ENCODE measurements at places on chromosomes 4 and X.
A peak's percentile ranks its signal among the peaks of the same experiment; 100 is the strongest.

DNA sequence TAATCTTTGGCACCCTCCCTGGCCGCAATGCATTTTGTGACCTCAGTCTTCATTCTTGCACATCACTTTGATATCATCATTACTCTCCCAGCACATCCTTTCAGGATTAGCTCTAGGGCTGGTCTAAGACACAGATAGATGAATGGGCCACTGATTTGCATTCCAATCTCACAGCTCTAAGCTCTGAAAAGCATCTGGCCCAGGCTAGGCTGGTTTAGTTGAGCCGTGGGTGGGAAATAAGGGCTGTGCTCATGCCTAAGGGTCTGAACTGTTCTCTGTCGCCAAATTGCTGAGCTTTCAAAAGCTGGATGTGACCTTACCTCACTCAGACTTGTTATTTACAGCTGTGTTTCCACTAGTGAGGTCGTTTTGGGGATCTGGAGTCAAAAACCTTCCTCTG lies 30.0 kb upstream of the SLC9A7 start:
- DNase-seq, result no peak

DNA sequence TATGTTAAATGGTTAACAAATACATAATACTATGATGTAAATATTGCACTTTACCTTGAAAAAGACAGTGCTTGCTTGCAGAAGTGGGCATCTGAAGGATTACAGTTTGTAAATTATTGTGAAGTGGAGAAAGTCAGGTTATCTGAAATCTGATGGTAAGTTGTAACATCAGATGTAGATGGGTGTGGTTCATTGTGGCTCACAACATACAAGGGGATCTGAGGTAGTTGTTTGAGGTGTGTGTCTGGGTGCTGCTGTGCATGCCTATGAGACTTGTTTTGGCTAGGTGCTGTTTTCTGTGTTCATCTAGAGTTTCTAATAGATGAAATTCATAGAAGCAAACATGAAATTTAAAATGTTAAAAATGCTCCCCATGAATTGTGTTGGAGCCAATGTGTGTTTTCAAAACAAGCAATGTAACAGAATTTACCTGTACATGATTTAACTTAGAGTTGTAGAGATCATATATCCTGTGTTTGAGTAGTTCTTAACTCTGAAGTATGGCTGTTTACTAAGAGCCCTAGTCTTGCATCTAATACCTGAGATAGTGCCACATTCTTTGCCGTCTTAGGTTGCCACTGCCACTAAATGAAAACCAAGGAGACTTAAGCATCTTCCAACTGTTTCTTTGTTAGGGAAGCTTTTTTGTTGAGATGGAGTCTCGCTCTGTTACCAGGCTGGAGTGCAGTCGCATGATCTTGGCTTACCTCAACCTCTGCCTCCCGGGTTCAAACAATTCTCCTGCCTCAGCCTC lies 11.9 kb upstream of the NDUFC1 start:
- no peak for DNase-seq

GRCh38 chr4:94454405-94454804 lies 2.7 kb downstream of the PDLIM5 start:
- no peak for DNase-seq

DNA sequence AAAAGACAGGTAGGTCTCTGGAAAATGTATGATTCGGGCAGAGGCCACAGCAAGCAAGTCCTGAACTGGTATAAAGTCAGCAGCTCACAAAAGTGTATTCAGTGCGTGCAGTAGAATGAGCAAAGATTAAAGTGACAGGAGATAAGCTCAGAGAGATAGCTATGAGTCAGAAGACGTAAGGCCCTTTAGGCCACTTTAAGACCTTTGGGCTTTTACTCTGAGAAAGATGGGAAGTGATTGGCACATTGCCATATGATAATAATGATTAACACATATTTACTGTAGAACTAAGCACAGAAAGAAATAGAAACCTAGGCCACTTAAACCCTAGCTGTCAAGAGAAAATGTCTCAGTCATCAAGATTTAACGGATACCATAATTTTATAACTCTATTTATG lies 51.7 kb downstream of the TBCK start:
- DNase-seq, result no peak

GRCh38 chrX:150211988-150212387 lies 151.1 kb upstream of the MAMLD1 start:
- DNase-seq, result no peak

- DNase-seq, result no peak
Measured at GRCh38 chrX:140933016-140933415, 69.4 kb upstream of the SPANXB1 start.

- DNase-seq, result no peak
Measured at GRCh38 chr4:97589481-97590196, 553.6 kb downstream of the STPG2 start.

- no peak for DNase-seq
Measured at GRCh38 chr4:181991369-181992108, 251.7 kb upstream of the TENM3 start.

DNA sequence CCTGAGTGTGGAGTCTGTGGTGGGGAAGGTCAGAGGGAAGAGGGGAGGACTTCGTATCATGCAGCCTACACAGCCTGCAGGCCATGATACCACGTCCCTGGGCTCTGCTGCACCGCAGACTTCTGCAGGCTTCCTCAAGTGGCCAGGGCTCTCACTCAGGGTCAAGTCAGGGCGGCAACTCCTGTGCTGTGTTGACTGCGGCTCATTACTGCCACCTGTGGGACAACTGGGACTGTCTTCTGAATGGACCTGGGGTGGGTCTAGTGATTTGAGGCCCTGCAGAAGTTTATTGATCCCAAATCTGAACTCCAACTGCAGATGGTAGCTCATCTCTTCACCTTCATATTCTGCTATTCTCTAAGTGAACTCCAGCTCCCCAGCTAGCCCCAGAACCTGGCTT lies 167.1 kb downstream of the NSUN7 start:
- DNase-seq, result no peak

- no peak for DNase-seq
Measured at GRCh38 chr4:38930707-38931106, 63.1 kb downstream of the FAM114A1 start.

GRCh38 chrX:46712764-46713163 lies 46.2 kb downstream of the SLC9A7 start:
- no peak for DNase-seq

DNA sequence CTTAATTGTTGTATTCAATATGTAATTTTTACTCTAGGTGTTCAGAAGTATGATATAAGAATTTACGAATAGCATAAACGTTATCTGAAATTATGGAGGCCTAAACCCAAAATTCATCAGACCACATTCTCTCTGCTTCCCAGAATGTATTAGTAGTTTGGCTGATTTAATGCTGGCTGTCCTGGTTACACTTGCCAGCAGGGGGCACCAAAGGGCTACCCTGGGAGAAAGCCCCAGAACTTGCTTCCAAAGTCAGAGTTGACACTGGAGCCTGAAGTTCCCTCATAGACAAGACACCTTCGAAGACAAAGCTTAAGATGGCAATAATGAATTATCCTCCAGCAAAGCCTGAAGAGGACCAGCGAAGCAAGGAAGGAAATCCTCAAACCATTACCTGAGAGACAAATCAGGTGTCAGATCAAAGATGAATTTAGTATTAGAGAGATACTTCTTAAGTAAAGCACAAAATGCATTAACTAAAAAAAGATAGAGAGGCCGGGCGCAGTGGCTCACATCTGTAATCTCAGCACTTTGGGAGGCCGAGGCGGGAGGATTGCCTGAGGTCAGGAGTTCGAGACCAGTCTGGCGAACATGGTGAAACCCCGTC lies 11.3 kb upstream of the ANOS1 start:
- DNase-seq, result peak; percentile 27

GRCh38 chr4:3228881-3229280 lies 20.1 kb upstream of the MSANTD1 start:
- DNase-seq, result no peak

GRCh38 chr4:67886281-67886680 lies 2.5 kb upstream of the TMPRSS11D start:
- no peak for DNase-seq

GRCh38 chr4:8155660-8156421 lies 2.8 kb downstream of the ABLIM2 start:
- no peak for DNase-seq

GRCh38 chr4:65917486-65917885 lies 247.2 kb upstream of the EPHA5 start:
- no peak for DNase-seq

DNA sequence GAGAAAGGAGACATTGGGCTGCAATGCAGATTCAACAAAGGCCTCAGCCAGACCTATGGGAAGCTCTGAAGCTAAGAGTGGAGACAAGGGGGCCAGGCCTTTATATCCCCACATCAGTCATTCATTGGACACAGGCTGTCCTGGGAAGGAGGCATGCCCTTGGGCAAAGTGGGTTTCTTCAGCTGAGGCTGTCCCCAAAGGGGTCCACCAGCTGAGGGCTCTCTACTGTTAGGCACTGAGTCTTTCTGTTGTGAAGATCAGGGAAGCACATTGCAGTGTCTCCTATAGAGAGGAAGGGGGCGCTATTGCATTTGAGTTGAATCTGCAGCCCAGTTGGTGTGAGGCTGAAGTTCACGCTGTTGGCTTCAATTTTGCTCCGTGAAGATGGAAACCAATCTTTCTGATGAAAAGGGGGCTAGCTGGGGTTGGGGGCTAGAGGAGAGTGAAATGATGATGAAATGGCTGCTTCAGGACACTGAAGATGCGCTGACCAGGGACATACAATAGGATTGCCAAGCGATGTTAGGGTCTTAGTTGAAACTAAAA lies 48.0 kb downstream of the SLC25A5 start:
- DNase-seq, result peak; percentile 4

- DNase-seq, result no peak
Measured at GRCh38 chr4:30832639-30833038, 112.5 kb downstream of the PCDH7 start.

DNA sequence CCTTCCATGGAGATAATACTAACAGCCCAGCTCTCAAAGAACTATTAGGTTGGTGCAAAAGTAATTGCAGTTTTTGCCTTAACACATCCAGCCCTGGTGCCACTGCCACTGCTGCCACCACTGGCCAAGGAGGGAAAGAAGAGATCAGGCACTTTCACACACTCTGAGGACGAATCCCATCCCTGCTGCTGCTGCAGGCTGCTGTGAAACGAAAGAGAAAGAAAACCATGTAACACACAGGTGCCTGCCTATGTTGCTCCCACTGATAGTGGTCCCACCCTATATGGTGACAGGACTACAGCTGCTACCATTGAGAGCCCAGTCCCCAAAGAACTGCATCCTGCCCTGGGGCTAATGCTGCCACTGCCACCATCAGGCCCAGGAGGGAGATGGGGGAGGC lies 35.1 kb downstream of the TMLHE start:
- DNase-seq, result no peak

- no peak for DNase-seq
Measured at GRCh38 chr4:76570141-76570973, 135.3 kb downstream of the SHROOM3 start.

GRCh38 chr4:102139132-102139573 lies 206.1 kb downstream of the SLC39A8 start:
- DNase-seq, result no peak

GRCh38 chr4:120720354-120720934 lies 202.1 kb downstream of the PRDM5 start:
- no peak for DNase-seq

- no peak for DNase-seq
Measured at GRCh38 chr4:128930051-128930450, 120.6 kb downstream of the JADE1 start.

DNA sequence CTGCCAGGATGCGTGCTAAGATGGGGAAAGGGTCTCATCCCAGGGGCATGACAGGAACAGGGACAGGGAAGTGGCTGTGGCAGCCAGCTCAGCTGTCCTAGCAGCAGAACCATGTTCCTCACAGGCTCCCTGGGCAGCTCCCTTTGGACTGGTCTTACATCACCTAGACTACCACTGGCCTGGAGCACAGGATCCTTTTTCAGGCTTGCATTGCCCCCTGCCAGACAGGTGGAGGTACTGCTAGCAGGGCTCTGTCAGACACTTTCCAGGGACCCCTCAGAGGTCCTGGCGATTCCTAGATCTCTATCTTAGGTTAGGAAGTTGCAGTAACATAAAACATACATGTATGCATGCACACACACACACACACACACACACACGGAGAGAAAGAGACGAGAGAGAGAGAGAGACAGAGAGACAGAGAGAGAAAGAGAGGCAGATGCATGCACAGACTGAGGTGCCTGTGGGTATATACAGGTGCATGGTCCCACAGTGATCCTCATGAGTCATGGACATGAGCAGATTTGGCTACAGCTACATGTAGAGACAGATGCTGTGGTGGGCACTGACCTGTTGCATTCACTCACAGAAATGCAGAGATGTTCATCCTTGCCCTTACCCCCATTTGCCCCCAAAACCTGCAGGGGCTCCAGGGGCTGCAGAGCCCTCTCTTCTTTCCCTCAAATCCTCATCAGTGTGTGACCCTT lies 63.6 kb downstream of the STARD8 start:
- no peak for DNase-seq

GRCh38 chr4:141309874-141310273 lies 89.2 kb downstream of the ZNF330 start:
- no peak for DNase-seq

DNA sequence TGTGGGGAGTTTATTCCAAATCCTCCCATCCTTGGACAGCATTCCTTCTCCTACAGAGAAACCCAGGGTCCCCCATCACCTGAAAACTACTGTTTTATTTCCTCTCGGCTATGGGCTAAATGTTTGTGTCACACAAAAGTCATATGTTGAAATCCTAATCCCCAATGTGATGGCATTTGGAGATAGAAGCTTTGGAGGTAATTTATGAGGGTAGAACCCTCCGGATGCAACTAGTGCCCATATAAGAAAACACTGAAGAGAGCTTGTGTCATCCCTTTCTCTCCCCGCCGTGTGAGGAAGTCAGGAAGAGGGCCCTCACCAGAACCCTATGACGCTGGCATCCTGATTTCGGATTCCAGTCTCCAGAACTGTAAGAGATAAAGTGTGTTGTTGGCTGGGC lies 127.8 kb upstream of the NOCT start:
- DNase-seq, result no peak

GRCh38 chr4:25915353-25915705 lies 1.3 kb downstream of the SMIM20 start:
- no peak for DNase-seq

GRCh38 chr4:39204543-39204942 lies 22.2 kb downstream of the WDR19 start:
- no peak for DNase-seq

GRCh38 chrX:23127586-23127985 lies 127.8 kb downstream of the DDX53 start:
- DNase-seq, result no peak

DNA sequence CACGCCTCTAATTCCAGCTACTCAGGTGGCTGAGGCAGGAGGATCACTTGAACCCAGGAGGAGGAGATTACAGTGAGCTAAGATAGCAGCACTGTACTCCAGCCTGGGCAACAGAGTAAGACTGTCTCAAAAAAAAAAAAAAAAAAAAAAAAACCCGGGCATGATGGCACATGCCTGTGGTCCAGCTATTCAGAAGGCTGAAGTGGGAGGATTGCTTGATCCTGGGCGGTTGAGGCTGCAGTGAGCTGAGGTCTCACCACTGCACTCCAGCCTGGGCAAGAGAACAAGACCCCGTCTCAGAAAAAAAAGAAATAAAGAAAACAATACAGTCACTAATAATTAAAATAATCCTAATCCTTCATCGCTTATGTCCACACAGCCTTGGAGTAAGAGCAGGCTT lies 68.1 kb downstream of the APBB2 start:
- DNase-seq, result no peak

- DNase-seq, result no peak
Measured at GRCh38 chr4:57374866-57375595, 264.8 kb upstream of the IGFBP7 start.

GRCh38 chrX:45596188-45596808 lies 395.6 kb upstream of the DIPK2B start:
- no peak for DNase-seq

GRCh38 chr4:154609532-154609931 lies 2.9 kb downstream of the FGG start:
- DNase-seq, result no peak

- DNase-seq, result no peak
Measured at GRCh38 chr4:139469869-139470268, 15.9 kb downstream of the RAB33B start.
